ENCODE measurements at places on chromosomes 7 and 10. TPM values are rescaled to one million over a fixed set of nuclear protein-coding genes. Genes with fewer than 3 reads are reported as not detected.

GRCh38 chr10:73439605-73440312 is 6.4 kb upstream of the MSS51 start:
- DNase-seq, result peak; percentile 21

DNA sequence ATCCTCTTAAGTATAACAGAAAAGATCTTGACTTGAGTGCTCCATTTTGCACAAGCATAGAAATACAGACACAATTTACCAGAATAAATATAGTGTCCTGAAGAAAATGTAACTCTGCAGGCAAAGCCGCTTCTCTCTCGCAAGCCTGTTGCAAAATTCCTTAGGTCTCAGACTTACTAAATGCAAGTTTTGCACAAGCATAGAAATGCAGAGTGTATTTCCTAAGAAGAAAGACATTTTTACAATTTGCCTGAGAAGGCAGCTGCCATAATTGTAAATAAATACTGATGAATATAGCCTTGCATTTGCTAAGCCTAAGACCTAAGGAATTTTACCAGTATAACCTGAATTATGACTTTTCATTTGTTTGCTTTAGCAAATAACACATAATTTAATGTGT is 67.1 kb downstream of the AGMO start:
- DNase-seq, result no peak

- DNase-seq, result no peak
These were observed 16.9 kb downstream of the ZNF713 start for GRCh38 chr7:55903985-55904759.

GPRIN2 gene
- 19.3 TPM for total RNA-seq

AS3MT gene
- 10.8 TPM for total RNA-seq
